Heart right ventricle (tissue), 16 donors: ENCODE measurements at places on chromosomes 2 and 18.
A peak's percentile ranks its signal among the peaks of the same experiment; 100 is the strongest.

- no peaks in the 10 kb centered on the region for H3K36me3 ChIP-seq
- peak overlapping the region; percentile 75 for H3K27ac ChIP-seq
- peak overlapping the region; percentile 87 for H3K4me3 ChIP-seq
- H3K4me1 ChIP-seq, result peaks cover 28% of the 10 kb centered on the region
Observed at GRCh38 chr2:121754851-121755236, 607 bp upstream of the TSN start.

DNA sequence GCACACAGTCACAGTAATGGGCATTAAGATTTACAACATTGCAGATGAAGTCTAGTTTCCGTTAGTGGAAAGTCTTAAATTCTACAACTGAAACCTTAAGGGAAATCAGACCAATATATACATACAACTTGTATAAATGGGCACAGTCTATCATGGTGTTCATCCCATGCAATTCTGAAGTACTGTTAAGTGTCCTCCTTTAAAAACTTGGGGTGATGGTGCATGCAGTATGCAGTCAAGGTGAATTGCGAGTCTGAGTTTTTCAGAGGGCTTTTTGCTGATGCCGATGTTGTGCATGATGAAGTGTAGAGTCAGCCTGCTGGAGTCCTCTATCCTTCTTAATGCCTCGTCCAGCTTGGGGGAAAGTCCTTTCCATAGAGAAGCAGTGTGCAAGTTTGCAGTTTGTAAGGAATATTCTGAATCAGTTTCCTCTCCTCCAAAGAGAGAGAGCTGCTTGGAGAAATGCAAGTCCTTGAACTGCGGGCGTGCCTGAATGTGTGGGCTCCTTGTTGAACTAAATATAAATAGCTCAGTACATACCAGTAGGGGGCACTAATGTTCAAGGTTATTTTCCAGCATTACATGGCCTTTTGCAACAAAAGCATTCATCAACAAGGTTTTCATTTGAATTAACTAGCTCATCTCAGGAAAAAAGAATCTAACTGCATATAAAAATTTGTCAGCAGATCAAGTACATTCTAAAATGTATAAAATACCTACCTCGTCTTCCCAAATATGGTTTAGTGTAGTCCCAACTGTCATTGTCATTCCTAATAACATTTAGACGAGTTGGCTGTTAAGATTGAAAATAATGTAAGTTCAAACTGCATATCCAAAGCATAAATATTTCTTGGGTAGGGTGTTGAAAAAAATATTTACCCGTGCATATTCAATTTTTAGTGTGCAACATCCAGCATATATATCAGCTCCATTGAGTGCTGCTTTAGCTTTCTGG is 21.3 kb downstream of the HNRNPLL start:
- H3K4me1 ChIP-seq, result peaks cover 15% of the 10 kb centered on the region
- peak; percentile 46 for DNase-seq
- H3K27me3 ChIP-seq, result no peaks in the 10 kb centered on the region
- H3K36me3 ChIP-seq, result no peaks in the 10 kb centered on the region

GRCh38 chr2:7900593-7900992 is 781.3 kb upstream of the ID2 start:
- H3K4me3 ChIP-seq, result no peak overlapping the region
- H3K27ac ChIP-seq, result no peak overlapping the region
- no peaks in the 10 kb centered on the region for H3K4me1 ChIP-seq
- H3K36me3 ChIP-seq, result no peaks in the 10 kb centered on the region
- DNase-seq, result no peak
- no peaks in the 10 kb centered on the region for H3K27me3 ChIP-seq

DNA sequence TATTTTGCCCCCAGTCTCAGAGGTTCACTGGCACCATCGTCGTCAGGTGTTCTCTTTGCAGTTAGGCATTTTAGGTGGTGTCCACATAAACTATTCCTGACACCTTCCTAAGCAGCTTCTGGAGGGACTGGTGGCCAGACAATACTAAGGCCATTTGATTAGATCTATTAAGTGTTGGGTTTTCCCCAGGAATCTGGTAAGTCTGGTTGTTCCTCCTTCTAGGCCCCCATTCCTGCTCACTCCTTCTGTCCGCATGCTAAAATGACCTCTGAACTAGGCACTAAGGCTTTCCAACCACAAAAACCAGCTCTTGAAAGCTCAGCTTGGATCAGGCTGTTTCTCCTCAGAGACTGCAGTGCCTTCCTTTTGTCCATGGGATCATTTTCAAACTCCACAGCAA is 100.7 kb downstream of the MGAT5 start:
- no peaks in the 10 kb centered on the region for H3K27me3 ChIP-seq
- peaks cover 7% of the 10 kb centered on the region for H3K4me1 ChIP-seq
- H3K4me3 ChIP-seq, result no peak overlapping the region
- DNase-seq, result no peak

GRCh38 chr2:170298861-170299429 is 121.0 kb downstream of the MYO3B start:
- no peak for DNase-seq
- H3K36me3 ChIP-seq, result no peaks in the 10 kb centered on the region

GRCh38 chr2:232328032-232328422 is 50.5 kb upstream of the ALPP start:
- DNase-seq, result no peak
- no peak overlapping the region for H3K27ac ChIP-seq
- no peaks in the 10 kb centered on the region for H3K27me3 ChIP-seq
- no peak overlapping the region for H3K4me3 ChIP-seq
- H3K4me1 ChIP-seq, result peaks cover 3% of the 10 kb centered on the region

GRCh38 chr2:10810202-10811161 is 2.1 kb downstream of the PDIA6 start:
- peak overlapping the region; percentile 89 for H3K4me3 ChIP-seq
- H3K4me1 ChIP-seq, result peaks cover 27% of the 10 kb centered on the region
- no peaks in the 10 kb centered on the region for H3K36me3 ChIP-seq

GRCh38 chr2:171793691-171794678 is 100.1 kb downstream of the SLC25A12 start:
- H3K27me3 ChIP-seq, result no peaks in the 10 kb centered on the region
- H3K4me3 ChIP-seq, result no peak overlapping the region
- H3K4me1 ChIP-seq, result peaks cover 12% of the 10 kb centered on the region

DNA sequence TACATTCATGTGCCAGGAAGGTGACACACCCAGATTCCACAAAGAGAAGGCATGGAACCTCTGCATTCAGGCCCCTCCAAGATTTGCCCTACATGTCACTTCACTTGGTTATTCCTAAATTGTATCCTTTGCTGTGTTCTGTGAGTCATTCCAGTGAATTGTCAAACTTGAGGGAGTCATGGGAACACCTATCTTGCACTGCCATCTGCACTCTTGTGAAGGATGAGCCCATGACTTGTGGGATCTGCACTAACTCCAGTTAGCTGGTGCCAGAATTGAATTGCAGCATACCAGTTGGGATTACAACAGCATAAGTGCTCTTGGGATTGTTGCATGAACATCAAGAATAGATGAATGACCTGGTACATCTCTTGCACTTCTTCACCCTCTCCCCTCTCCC is 1288.0 kb upstream of the ZEB2 start:
- no peak for DNase-seq
- H3K4me3 ChIP-seq, result no peak overlapping the region
- no peaks in the 10 kb centered on the region for H3K4me1 ChIP-seq
- H3K27me3 ChIP-seq, result no peaks in the 10 kb centered on the region
- no peak overlapping the region for H3K27ac ChIP-seq

- no peaks in the 10 kb centered on the region for H3K27me3 ChIP-seq
- peak; percentile 31 for DNase-seq
- no peaks in the 10 kb centered on the region for H3K36me3 ChIP-seq
- peaks cover 5% of the 10 kb centered on the region for H3K4me1 ChIP-seq
- no peak overlapping the region for H3K27ac ChIP-seq
- no peak overlapping the region for H3K4me3 ChIP-seq
Observed at GRCh38 chr2:19048593-19049266, 309.7 kb downstream of the OSR1 start.

GRCh38 chr2:212021947-212022346 is 516.7 kb downstream of the ERBB4 start:
- H3K27me3 ChIP-seq, result no peaks in the 10 kb centered on the region
- no peak overlapping the region for H3K4me3 ChIP-seq
- H3K4me1 ChIP-seq, result no peaks in the 10 kb centered on the region
- no peak for DNase-seq

GRCh38 chr2:235870515-235870914 is 297.7 kb downstream of the GBX2 start:
- no peak overlapping the region for H3K4me3 ChIP-seq
- peaks cover 4% of the 10 kb centered on the region for H3K4me1 ChIP-seq
- H3K36me3 ChIP-seq, result no peaks in the 10 kb centered on the region
- H3K27ac ChIP-seq, result no peak overlapping the region
- no peak for DNase-seq

GRCh38 chr2:32772638-32773447 is 145.0 kb downstream of the TTC27 start:
- DNase-seq, result peak; percentile 31
- no peaks in the 10 kb centered on the region for H3K27me3 ChIP-seq
- no peaks in the 10 kb centered on the region for H3K36me3 ChIP-seq
- peak overlapping the region; percentile 45 for H3K27ac ChIP-seq

- no peaks in the 10 kb centered on the region for H3K4me1 ChIP-seq
- H3K4me3 ChIP-seq, result no peak overlapping the region
- H3K27me3 ChIP-seq, result no peaks in the 10 kb centered on the region
- H3K27ac ChIP-seq, result no peak overlapping the region
Observed at GRCh38 chr2:107137706-107138105, 251.7 kb upstream of the ST6GAL2 start.

DNA sequence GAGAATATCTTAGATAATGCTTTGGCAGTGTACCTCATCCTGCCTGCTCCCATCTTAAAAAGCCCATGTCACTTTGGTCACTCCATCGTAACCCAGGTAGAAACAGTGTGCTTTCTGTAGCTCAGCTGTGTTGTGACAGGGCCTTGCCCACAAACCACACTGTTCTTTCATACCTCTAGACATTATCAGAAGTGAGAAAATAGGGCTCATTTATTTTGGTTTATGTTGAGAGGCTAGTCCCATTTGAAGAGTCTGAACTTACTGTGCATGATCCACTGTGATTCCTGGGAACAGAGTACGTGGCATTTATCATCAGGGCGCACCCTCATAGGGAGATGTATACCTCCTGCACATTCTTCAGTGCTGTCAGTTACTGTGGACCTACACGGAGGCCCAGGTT is 69.7 kb downstream of the FEZ2 start:
- peaks cover 4% of the 10 kb centered on the region for H3K4me1 ChIP-seq
- H3K27ac ChIP-seq, result no peak overlapping the region
- DNase-seq, result no peak

DNA sequence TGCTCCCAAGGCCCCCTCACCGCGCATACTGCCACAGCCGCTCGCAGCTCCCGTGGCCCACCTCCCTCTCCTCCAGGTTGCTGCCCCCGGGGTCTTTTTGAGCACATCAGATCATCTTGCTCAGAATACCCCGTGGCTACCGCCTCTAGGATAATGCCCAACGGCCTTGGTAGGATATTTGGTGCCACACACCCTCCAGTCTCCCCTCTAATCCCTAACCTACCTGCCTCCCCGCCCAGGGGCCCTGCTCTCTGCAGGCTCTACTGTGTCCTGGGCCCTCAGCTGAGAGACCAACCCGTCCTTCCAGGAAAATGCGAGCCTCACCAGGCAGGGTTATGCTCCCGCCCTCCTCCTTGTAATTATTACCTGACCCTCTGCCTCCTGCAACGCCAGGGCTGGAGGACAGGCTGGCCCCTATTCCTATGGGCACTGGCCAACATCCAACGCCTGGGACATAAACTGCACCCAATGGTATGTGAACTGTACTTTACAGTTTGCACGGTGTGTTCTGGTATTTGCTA is 1.5 kb upstream of the MTCL1 start:
- no peak for DNase-seq
- peak overlapping the region; percentile 77 for H3K4me3 ChIP-seq
- no peaks in the 10 kb centered on the region for H3K27me3 ChIP-seq
- no peaks in the 10 kb centered on the region for H3K36me3 ChIP-seq
- peaks cover 29% of the 10 kb centered on the region for H3K4me1 ChIP-seq
- H3K27ac ChIP-seq, result peak overlapping the region; percentile 84

DNA sequence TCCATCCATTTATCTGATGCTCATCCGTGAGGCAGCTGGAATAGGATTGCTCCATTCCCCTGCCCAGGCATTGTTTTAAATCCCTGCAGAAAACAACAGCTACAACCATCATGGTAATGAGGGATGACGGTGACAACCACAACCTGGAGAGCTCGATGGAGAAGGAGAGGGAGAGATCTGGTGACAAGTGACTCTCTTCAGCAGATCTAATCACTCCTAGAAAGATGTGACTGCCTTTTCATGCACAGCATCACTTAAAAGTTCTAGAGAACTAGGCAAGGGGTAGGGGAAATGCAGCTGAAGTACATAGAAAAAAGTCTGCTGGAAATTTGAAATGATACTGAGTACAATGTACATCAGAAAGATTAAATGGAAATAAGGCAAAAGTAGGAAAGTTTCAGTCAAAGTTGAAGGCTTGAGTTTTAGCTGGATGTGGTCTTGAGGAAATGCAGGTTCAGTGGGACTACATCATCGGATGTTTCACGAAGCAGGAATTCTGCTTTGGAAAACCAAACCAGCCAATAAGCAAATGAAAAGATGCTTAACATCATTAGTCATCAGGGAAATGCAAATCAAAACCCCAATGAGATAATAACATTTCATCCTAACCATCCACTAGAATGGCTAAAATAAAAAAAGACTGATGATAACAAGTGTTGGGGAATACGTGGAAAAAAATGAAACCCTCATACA is 6.8 kb upstream of the ARHGAP25 start:
- H3K4me3 ChIP-seq, result no peak overlapping the region
- H3K27me3 ChIP-seq, result no peaks in the 10 kb centered on the region
- H3K36me3 ChIP-seq, result no peaks in the 10 kb centered on the region
- H3K27ac ChIP-seq, result no peak overlapping the region
- H3K4me1 ChIP-seq, result no peaks in the 10 kb centered on the region

- H3K36me3 ChIP-seq, result no peaks in the 10 kb centered on the region
- H3K4me3 ChIP-seq, result no peak overlapping the region
- H3K4me1 ChIP-seq, result no peaks in the 10 kb centered on the region
Observed at GRCh38 chr2:86411396-86411795, 29.8 kb upstream of the KDM3A start.

DNA sequence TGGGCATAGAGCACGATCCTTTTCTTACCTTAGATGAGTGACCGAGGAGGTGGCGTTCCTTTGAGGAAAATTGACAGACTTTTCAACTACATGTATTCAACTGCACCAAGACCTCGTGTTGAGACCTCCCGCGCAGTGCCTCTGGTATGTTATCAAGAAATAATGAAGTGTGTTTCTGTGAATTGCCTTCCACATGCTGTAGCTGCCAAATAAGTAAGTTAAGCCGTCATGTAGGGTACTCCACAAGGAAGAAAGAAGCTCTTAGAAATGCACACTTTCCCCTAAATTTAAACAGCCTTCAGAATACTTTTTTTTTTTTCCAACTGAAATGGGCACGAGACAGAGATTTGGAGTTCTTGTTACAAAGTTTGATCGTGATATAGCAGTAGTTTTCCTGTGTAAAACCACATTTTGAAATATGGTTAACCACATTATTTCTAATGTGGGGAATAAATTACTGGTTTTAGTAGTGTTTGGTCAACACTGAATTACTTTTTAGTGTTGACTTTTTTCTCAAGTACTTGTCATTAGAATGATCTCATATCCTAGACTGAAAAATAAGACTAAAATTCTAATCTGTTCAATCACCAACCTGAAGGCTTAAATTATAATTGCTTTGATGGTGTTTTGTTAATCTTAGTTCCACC is 30.5 kb downstream of the PDK1 start:
- H3K27me3 ChIP-seq, result no peaks in the 10 kb centered on the region
- H3K36me3 ChIP-seq, result no peaks in the 10 kb centered on the region
- H3K4me3 ChIP-seq, result no peak overlapping the region
- DNase-seq, result no peak
- no peak overlapping the region for H3K27ac ChIP-seq
- no peaks in the 10 kb centered on the region for H3K4me1 ChIP-seq
